ENCODE measurements at places on chromosomes 12 and 14. TPM values are rescaled to one million over a fixed set of nuclear protein-coding genes. Genes with fewer than 3 reads are reported as not detected.

The SVOP gene
- total RNA-seq: not detected

The GPHN gene
- total RNA-seq: 21.2 TPM

The DNAH10 gene
- total RNA-seq: 0.44 TPM

The PLEKHG7 gene
- not detected for total RNA-seq

The GZMB gene
- total RNA-seq: 2,205 TPM

The LHX5 gene
- 0.19 TPM for total RNA-seq

The RPGRIP1 gene
- not detected for total RNA-seq

The ALKBH1 gene
- 18.1 TPM for total RNA-seq

The ACVRL1 gene
- not detected for total RNA-seq

The GCH1 gene
- 35.3 TPM for total RNA-seq

The RERG gene
- not detected for total RNA-seq

- DNase-seq: peak; percentile 4
Observed at GRCh38 chr14:38255408-38255672, 553 bp downstream of the CLEC14A start.

DNA sequence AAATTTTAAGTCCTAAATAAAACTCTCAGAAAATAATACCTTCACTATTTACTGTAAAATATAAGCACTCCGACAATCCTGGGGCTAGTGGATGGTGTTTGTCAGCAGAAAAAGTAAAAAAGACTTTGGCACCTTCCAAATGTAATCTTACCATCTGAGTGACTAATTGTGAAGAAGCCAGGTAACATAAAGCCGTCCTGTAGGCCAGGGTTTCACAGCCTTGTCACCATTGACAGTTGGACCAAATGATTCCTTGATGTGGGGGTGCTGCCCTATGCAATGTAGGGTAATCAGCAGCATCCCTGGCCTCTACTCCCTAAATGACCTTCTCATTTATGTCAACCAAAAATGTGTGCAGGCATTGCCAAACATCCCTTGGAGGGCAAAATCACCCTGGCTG is 87.2 kb downstream of the CAPZA3 start:
- no peak for DNase-seq

DNA sequence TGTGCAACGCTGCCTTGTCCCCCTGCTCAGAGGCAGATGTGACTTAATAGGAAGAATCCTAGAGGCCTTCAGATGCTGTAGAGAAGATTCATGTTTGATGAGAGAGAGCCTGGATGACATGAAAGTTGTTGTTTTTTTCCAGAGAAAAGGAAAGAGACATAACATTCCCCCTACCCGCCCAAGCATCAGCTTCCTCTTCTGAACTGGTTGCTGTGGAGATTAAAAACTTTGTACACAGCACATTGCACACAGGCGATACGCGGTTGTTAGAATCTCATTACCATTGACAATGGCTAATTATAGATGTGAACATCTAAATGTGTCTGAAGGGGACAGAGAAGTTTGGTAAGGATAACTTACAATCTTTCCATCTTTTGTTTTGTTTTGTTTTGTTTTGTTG is 13.6 kb upstream of the ETFBKMT start:
- no peak for DNase-seq

- DNase-seq: no peak
Observed at GRCh38 chr14:64363265-64363846, 24.8 kb upstream of the MTHFD1 start.

DNA sequence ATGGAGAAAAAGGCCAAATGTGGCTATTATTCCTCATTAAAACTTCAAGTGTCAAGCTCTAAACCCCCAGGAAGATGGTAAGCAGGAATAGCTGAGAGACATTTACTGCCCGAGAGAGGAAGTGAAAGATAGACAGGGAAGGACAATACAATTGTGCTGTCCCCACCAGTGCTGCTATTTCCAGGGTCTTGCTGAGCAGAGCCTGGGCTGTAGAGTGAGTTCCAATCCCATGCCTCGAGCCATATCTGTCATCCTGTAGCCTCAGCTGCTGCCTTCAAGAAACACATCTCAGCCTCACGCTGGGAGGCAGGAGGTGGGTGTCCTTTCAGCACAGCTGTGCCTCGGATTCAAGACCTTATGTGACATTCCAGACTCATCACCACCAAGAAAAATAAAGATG is 114.0 kb downstream of the RPAP3 start:
- DNase-seq: no peak

DNA sequence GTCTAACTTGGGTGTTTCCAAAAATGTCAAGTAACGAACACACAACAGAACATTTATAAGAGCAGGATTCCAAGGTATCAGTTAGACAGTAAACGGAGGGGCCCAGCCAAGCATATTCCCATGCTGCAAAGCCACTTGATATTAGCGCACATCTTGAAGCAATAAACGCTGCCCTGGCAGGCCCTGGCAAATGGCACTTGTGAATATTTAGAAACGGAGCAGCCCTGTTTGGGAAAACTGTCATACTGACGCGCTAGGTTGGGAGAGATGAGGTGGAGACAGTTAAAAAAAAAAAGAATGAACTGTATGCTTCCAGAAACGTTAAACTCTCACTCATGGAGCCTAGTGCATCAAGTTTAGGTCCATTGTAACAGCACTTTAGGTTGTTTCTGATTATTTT is 9.3 kb downstream of the DGLUCY start:
- DNase-seq: no peak

- peak; percentile 86 for DNase-seq
Observed at GRCh38 chr12:51590347-51591015, 552 bp upstream of the SCN8A start.

DNA sequence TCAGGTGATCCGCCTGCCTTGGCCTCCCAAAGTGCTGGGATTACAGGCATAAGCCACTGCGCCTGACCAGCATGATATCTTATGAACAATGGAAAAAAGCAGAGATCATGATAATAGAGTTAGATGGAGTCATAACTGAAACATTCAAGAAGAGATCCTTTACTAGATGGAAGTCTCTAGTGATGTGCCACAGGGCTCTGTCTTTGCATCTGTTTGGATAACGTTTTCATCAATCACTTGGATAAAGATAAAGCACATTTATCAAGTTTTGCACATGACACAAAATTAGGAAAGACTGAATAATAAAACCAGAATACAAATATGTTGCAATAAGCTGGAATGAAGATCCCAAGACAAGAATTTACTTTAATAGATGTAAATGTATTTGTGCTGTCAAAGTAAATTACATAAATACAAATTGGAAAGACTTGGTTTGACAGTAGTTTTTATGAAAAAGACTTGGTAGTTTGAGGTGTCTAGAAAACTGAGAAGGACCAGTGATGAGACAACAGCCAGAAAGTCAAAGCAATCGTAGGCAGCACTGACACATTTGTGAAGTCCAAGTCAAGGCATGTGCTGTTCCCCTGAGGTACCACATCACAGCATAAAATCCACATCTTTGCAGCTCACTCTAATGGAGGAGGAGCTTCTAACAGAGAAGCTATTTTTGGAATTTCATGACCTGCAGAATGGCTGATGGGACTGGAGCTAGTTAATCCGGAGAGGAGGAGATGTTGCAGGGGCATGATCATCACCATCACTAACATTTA is 28.5 kb downstream of the GPRC5A start:
- no peak for DNase-seq

DNA sequence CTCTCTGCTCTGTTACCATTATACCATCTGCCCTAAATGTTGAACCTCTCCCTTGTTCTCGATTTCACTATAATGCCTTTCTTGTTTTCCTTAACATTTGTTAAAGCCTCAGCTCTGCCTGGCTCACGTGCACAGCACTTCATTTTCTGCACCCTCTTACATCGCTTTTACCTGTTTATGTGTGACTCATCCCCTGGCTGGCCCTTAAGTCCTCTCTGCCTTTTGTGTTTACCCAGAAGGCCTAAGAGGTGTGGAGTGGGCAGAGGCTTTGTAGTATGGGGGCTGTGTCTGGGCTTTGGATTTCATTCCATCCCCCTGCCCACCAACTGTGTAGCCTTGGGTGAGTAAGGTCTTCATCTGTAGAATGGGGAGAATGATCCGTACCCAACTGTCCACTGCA is 36.5 kb downstream of the UBE3B start:
- DNase-seq: no peak

GRCh38 chr12:18257251-18257650 is 4.1 kb upstream of the PIK3C2G start:
- DNase-seq: no peak

DNA sequence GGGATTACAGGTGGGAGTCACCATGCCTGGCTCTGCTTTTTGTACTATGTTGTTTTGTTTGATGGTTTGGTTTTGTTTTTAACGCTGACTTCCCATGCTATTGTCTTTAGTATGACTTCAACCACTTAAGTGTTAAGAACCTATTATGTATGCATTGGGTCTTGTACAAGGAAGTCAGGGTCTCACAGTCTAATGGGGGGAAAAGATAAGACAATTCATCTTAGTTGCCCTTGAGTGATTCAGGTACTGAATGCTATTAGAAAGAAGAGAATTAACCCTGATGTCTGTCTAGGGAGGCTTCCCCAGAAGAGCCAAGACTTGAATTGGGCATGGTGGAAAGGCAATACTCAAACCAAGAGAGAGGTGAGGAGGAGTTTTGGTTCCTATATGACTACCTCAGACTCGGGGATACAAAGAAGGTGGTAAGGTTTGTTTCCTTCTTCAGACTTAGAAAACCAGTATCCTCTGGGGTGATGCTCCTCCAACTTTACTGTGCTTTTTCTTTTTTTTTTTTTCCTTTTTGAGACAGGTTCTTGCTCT is 64.6 kb downstream of the SUSD6 start:
- peak; percentile 57 for DNase-seq

DNA sequence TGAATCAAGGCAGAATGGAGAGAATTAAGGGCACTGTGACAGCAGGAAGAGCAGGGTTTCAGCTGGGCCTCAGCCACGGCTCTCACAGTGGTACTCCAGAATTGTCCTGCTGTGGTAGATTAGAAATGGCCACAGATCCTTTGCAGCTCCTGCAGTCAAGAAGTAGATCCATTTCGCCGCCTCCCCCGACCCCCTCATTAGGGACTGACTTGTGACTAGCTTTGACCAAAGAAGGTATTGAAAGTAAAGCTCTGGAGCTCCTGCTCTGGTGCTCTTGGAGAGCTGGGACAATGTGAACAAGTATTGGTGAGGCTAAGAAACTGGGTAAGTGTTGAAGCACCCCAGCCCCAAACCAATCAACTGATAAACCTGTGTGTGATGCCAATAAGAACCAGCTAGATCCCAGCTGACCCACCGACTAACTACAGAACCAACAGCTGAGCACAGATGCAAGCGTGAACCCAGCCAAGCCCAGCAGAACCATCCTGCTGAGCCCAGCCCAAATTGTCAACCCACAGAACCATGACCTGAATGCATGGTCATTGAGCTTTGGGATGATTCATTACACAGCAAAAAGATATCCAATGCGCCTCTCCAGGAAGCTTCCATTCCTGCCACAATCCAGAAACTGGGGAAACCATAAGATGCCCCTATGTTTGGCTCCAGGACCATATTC is 50.7 kb downstream of the JAG2 start:
- DNase-seq: no peak

GRCh38 chr12:119149270-119149669 is 29.5 kb upstream of the HSPB8 start:
- no peak for DNase-seq

GRCh38 chr14:65015391-65015790 is 28.7 kb downstream of the FNTB start:
- DNase-seq: no peak

GRCh38 chr12:80277732-80278131 is 166.3 kb upstream of the PTPRQ start:
- DNase-seq: no peak

- DNase-seq: no peak
Observed at GRCh38 chr14:72610096-72610830, 283.6 kb downstream of the DPF3 start.

GRCh38 chr14:64734990-64735389 is 30.8 kb downstream of the PLEKHG3 start:
- DNase-seq: no peak

- no peak for DNase-seq
Observed at GRCh38 chr12:74871817-74872216, 334.2 kb downstream of the ATXN7L3B start.

DNA sequence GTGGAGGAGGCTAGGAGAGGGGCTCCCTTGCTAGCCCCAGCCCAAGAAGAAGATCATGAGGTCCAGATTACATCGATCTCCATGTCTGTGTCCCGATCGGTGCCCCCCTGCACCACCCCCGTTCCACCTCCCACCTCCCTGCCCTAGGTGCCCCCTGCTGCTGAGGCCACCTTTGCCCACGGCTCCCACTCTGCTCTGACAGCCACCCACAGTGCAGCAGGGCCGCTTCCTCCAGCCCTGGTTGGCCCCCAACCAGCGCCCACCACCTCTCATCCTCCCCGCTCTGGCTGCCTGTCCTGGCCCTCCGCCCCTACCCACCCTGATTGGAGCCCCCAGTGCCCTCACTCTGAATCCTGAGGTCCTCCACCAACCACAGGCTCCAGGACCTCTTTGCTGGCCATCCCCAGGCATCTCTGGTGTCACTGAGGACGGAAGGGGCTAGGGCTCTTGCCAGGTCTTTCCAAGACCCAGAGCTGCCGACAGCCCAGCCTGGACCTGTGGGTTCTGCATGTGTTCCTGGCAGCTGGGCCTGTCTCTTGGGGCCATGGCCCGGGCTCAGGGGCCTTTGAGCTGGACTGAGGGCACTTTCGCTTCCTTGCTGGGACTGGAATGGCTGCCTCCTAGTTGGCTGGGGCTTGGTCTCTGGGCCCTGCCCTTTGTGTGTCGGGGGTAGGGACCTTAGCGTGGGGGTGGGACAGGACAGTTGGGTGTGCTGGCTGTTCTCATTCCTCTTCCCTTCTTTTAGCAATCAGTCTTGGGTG is 7.2 kb upstream of the PLXNC1 start:
- no peak for DNase-seq

DNA sequence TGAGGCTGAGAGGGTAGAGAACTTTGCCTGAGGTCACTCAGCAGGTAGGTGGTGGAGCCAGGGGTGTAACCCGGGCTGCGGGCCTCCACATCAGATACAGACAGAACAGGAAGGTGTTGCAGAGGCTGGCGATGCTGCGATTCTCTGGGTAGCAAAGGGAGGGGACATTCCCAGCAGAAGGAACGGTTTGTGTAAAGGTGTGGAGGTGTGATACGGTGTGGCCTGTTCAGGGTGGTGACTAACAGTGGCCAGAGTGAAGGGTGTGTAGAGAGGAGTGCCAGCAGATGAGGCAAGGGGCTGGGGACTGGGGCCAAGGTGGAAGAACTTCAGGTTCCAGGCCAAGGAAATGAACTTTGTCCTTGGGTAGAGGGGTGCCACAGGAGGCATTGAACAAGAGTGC is 18.2 kb upstream of the FAIM2 start:
- no peak for DNase-seq

DNA sequence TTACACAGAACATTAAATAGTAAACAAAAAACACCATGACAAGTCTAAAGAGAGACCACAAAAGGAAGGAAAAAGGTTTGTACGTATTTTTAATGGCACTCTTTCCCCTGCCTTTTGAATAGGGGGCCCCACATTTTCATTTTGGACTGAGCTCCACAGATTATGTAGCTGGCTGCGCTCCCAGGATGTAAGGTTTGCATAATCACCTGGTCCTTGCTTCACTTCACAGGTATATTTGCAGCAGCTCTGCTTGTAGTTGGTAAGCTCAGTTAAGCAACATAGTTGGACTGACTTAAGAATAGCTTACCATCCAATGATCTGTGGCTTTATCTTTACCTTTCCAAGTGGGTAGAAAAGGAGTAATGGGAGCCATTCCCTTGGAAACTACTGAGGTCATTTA is 454.7 kb downstream of the APAF1 start:
- DNase-seq: no peak

GRCh38 chr12:25388183-25388582 is 137.5 kb upstream of the KRAS start:
- DNase-seq: peak; percentile 73

- DNase-seq: no peak
Observed at GRCh38 chr12:118493962-118494361, 117.6 kb downstream of the SUDS3 start.

All from activated T-cell treated with anti-CD3 and anti-CD28 coated beads, Interleukin-2, amount 50 U/mL, for 72 hours (primary cell).